ENCODE measurements at places on chromosomes 7 and 10. TPM values are rescaled to one million over a fixed set of nuclear protein-coding genes. Genes with fewer than 3 reads are reported as not detected.

DNA sequence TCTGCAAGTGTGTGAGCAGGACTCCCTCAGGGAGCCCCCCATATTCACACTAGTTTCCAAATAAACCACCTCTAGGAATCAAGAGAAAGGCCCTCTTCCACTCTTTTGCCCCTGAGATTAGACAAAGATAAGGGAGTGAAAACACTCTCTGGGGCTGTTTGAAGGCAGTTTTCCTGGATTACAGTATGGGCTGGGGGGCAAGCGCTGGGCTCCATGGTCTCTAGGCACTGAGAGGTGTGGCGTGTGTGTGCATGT, 1.0 kb downstream of the AQP1 start:
- DNase-seq = no peak

DNA sequence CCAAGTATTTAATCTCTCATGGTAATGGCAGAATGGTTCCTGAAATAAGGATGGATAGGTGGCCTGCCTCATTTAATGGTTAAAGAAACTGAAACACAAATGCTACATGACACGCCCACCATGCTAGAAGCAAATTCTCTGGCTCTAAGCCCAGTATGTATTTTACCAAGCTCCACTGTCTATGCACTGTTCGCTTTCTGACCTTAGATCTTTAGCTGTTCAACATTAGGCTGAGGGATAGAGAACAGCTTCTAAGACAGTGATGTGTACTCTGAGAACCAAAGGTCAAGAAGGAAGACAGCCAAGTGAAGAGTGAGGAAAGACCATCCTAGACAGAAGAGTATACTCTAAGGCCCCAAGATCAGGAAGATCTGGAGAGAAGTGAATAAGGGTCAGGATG, 26.6 kb downstream of the FAM3C start:
- no peak for DNase-seq

- DNase-seq = no peak
Observed at GRCh38 chr10:107894516-107894915, 730.0 kb upstream of the SORCS1 start.

DNA sequence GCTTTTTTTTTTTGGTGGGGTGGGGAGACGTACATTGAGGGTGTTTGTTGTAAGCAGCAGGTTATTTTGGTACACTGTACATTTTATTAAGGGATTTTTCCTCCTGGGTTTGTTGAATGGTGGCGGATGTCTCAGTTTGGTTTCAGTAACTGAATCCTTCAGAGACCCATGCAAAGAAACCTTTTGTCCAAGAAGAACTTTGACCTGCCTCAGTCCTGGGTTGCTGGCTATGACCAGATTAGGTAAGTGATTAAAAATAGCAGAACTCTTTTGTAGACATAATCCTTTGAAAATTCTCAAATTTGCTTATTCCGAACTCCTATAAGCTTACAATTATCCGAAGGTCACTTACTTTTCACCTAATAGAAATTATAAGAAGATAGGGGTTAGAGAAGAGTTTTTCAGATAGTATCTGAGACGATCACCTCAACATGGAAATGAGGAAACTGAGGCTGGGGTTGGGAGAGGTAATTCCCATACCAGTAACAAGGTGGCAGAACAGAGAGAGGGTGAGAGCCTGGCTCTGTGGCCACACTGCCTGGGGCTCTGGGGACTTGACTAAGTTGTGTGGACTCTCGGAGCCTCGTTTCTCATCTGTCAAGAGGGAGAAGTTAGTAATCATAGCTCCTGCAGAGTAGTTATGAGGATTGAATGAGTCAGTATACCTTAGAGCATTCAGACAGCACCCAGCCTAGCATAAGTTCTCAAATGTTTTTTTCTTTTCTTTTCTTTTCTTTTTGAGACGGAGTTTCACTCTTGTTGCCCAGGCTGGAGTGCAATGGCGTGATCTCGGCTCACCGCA, 87.4 kb downstream of the CCNY start:
- no peak for DNase-seq

GRCh38 chr10:7444551-7445121, 33.8 kb upstream of the SFMBT2 start:
- no peak for DNase-seq

DNA sequence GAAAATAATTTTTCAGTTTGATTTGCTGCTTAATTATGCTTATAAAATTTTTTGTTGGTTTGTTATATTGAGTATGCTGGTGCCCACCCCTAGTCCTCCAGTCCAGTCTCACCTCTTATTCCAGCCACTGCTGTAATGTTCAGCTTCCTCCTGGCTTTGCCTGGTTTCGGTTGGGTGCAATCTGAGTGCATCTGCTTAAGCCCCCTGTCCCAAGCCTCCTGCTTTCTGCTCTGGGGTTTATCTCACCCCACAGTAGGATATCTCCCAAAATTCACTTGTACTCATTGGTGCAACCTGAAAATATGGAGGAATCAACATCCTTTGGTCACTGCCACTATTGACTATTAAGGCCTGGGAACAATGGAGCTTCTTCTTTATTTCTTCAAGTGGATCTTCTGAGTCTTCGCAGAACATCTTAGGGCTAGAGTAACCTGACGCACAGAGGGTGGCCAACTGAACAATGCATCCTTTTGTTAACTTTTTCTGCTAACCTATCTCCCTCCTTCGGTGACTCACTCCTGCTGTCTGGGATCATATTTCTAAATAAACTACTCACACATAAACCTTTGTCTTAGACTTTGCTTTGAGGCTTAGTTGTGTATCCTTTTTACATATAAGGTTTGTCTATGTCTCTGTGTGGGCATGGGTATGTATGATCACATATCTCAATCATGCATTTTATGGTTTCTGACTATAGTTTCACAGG, 19.1 kb upstream of the SOSTDC1 start:
- no peak for DNase-seq

DNA sequence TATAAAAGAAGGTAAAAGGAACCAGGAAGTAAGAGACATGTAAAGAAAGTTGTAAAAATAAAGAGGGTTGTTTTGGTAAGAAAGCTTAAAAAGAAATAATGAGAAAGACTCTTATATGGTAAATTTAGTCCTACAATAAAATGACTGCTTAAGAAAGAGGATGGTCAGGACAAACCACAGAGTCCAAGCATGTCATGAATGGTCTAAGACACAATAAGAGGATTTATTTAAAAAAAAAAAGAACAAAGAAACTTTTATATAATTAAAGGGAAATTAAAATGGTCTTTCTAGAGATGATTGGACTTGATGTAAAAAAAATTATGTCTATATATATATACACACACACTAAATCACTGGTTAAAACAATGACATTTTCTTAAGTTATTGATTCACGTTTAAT, 18.2 kb downstream of the ATAD1 start:
- DNase-seq = no peak

- DNase-seq = no peak
Observed at GRCh38 chr10:63677001-63677400, 155.8 kb downstream of the REEP3 start.

GRCh38 chr7:5582532-5582935, 158.9 kb upstream of the TNRC18 start:
- no peak for DNase-seq

- no peak for DNase-seq
Observed at GRCh38 chr10:47381427-47382379, 2.4 kb downstream of the ZNF488 start.

DNA sequence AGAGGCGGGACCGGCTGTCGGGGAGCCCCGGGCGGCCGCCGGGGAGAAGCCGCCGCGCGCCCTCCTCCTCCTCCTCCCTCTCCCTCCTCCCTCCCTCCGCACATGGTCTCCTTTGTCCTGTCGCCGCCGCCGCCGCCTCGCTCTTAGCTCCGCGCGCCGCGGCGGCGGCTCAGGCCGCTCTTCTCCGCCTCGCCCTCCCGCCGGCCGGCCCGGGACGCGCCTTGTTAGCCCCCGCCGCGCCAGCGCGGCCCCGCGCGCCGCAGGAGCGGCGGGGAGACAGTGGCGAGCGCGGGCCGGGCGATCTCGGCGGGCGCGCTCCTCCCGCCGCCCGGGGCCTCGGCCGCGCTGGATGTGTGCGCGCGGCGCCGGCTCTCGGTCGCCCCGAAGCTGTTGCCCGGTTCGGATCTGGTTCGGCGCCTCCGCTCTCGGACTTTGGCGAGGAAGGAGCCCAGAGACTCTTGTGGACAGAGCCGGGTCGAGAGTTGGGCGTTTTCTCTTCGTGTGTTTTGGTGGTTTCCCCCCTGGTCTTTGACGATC, 437.4 kb upstream of the GALNT17 start:
- DNase-seq = no peak

DNA sequence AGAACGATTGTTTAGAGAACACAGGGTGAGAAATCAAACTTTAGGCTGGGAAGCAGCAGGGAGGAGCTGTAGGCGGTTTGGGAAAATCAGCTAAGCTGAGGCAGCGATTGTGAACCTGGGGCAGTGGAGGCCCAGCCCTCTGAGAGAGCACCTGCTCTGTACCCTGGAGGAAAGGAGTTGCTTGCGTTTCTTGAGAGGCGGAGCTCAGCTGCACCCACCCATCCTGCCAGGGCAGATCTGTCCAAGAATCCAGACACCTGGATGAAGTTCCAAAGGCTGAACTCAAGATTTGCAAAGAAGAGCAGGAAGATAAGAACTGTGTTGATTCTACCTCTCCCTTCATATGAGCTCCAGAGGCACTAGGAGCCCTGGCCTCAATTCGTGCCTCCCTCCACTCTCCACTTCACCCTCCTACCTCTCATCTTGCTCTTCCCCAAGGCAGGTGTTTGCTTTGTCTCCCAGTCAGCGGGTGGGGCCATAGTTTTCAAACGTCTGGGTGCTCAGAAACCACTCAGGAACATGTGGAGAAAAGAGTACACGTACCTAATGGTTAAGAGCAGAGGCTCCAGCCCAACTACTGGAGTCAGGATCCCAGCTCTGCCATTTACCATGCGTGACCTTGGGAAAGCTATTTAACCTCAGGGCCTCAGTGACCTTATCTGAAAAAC, 21.5 kb upstream of the TMEM213 start:
- no peak for DNase-seq

GRCh38 chr10:103712146-103712545, 143.2 kb downstream of the SH3PXD2A start:
- DNase-seq = no peak

DNA sequence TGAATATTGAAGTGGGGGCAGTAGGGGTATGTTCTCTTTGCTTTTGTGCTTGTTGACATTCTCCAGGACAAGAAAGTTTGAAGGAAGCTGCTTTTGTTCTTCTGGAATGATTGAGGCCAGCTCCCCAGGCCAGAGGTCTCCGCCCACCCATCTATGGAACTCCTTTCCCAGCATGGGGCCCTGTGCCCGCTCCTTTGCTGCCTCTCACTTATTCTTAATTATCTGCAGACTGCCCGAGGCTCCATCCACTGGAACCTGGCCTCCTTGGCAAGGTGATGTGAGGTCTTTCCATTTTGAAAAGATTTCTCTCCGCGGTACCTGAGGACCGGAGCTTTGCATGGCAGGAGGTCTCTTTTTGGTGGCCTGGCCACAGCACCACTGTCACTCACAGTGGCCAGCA, 39.3 kb upstream of the MKI67 start:
- DNase-seq = no peak

The TMEM236 gene
- total RNA-seq = 4.1 TPM

The EBLN1 gene
- total RNA-seq = not detected

The BTRC gene
- total RNA-seq = 14.1 TPM

The FKBP14 gene
- 5.8 TPM for total RNA-seq

The GNAI1 gene
- total RNA-seq = 149 TPM

The H2BK1 gene
- total RNA-seq = not detected

The NPSR1 gene
- total RNA-seq = not detected

The CTAGE4 gene
- total RNA-seq = not detected

Data from omental fat pad (tissue), 4 donors.